ENCODE measurements at places on chromosomes 4 and X.

DNA sequence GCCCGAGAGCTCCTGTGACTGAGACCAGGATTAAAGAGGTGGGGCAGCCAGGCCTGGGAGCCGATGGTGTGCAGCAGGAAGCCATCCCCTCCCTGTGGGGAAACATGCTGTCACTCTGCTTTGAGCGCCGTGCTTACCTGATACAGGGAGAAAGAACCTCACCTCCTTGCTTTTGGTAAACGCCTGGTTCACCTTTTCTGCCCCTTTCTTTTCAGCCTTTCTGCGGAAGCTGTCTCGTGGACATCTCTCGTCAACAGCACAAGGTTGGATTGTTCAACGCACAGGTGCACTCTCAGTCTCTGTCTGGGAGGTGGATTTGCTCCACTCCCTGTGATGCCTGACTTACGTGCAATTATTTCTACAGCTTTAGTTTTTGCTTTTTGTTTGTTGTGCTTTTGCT is 12.0 kb downstream of the ZFYVE28 start:
- no peak for DNase-seq

DNA sequence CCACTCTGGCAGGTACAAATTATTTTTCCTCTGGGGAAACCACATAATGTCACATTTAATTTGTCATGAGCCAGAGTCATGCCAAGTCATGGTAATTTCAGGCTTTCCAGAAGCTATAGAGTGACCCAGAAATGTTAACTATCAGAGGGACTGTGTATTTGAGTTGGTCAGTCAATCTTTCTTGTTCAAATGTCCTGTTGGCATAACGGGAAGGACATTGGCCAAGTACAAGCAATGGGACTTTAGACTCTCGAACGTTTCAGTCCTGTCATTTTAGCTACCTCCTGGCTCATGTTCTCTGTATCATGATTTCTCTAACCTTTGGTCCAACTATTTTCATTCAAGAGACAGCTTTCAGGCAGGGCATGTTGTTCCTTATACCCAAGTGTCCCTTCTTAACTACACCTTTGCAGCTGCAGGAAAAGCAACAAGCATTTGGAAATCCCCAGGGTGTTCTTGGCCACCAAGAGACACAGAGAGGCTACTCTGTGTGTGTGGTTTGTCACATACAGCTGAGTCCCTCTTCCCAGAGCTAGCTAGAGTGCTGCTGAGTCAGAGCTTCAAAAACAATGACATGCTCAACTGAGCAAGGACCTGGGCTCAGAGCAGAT is 142.6 kb downstream of the EGF start:
- no peak for DNase-seq

GRCh38 chr4:26766141-26766540 is 94.5 kb upstream of the STIM2 start:
- DNase-seq: no peak

- no peak for DNase-seq
Observed at GRCh38 chrX:71082822-71083221, 12.8 kb upstream of the FOXO4 start.

DNA sequence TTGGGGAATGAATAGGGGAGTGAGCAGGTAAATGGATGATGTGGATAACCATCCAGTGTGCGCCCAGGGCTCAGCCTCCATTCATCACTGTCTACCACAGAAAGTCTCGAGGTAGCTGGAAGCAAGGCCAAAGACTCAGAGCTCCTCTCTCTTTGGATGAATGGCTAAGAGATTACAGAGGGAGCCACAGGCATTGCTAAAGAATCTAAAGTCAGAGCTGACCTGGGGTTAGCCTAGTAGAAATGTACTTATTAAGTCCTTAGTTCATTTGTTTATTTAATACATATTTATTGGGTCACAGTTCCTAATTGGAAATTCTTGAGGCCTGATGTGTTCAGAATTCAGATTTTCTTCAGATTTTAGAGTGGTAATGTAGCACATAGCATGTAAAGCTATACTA is 88.7 kb upstream of the HPF1 start:
- no peak for DNase-seq

DNA sequence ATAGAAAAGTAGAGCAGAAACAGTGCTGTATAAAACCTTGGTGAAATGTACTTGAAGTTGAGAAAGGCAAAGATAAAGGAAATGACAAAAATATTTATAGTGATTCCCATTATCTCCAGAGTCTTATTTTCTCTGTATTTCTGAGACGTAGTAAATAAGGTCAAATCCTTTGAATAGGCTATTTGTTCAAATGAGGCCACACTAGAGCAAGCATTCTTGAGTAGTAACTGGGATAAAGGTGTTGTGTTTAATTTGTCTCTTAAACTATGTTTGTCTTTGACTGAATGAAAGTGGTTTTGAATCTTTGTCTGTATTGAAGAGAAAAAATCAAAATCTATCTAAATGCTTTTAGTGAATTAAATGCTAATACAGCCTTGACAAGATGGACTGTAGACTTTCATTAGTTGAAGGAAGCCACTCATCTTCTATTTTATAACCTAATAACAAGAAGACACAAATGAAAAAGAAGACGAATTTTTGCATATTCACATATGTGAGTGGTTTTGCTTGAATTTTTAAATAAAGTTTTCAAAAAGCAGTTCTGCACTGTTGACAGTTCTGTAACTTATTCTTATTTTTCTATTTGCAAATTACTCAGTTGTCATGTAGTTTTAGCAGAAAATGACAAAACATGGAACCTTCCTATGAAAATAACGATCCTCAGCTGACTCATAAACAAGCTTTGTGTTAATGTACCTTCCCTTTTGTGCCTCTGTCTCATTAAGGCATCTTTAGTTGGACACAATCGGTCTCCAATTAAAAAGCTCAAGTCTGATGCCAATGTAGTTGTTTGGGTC is 94.8 kb upstream of the PCDH18 start:
- no peak for DNase-seq

- DNase-seq: no peak
Observed at GRCh38 chr4:7838136-7838782, 101.4 kb downstream of the AFAP1 start.

DNA sequence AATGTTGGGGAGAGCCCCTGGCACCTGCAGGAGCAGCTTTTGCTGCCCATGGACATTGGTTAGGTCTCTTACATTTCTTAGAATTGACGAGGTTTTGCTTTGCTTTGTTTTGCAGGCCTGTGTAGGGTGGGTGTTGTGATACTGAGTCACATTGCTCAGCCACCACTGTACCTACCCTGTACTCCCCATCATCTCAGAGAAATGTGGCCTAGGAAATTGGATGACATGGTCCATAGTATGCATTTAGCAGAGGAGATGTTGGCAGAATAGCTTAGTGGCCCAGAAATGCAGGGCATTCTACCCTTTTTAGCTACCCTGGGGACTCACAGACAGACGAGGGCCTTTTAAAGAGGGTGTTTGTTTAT is 43.7 kb downstream of the IL21 start:
- DNase-seq: no peak

GRCh38 chr4:15003891-15004738 is 1.8 kb downstream of the CPEB2 start:
- DNase-seq: no peak

- DNase-seq: no peak
Observed at GRCh38 chr4:1511441-1512041, 105.3 kb upstream of the NKX1-1 start.

DNA sequence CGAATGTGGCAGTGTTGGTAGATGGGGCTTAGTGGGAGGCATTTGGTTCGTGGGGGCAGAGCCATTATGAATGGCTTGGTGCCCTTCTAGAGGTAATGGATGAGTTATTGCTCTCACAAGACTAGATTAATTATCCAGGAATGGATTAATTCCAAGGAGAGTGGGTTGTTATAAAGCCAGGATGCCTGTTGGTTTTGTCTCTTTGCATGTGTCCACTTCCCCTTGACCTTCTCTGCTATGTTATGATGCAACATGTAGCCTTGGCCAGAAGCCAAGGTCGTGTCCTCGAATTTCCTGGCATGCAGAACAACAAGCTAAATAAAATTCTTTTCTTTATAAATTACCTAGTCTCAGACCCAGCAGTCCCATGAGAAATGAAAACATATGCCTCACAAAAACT is 111.2 kb upstream of the PLS3 start:
- no peak for DNase-seq

- DNase-seq: no peak
Observed at GRCh38 chr4:53905941-53906377, 158.4 kb downstream of the CHIC2 start.

DNA sequence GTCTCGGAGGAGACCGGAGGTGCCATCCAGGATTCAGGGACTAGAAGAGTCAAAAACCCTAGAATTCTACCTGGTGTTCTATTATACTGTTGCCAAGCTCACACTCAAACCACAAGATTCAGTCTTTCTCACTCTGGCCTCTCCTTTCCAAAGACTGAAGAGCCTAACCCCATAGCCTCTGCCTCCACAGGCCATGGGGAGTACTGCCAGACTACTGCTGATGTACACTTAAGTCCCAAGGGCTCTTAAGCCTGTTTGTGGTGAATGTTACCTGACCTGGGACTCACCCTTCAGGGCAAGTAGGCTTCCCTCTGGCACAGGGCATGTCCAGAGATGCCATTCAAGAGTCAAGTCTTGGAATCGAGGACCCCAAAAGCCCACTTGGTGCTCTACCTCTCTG is 58.9 kb upstream of the IRS4 start:
- DNase-seq: no peak

DNA sequence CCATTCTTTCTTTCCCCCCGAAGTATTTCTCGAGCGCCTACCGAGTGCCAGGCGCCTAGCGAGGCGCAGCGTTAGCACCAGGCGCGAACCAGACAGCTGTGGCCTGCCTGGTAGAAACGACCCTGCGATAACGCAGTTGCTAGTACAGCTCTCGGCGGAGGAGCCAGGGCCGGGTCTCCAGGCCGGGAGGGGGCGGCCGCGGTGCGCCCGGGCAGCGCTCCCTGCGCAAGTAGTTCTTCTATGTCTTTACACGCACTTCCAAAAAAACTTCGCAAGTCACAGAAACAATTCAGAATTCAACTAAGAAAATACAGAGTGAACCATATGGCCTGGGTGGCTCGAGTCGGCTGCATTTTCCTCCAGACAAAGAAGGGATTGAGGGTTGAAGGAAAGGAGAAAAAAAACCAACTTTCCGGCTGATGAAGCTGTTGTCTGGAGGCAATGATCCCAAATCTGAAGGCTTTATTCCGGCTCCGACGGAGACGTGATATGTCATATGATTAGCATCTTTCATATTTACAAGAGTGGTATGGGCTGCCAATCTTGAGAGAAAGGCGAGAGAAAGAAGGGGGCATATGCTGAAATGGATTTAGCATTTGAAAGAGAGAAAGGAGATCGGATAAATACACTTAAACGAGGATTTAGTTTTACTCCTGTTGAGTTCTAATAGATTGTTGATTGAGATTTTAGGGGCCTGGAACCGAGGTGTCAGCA is 7.2 kb upstream of the NEUROG2 start:
- DNase-seq: no peak

DNA sequence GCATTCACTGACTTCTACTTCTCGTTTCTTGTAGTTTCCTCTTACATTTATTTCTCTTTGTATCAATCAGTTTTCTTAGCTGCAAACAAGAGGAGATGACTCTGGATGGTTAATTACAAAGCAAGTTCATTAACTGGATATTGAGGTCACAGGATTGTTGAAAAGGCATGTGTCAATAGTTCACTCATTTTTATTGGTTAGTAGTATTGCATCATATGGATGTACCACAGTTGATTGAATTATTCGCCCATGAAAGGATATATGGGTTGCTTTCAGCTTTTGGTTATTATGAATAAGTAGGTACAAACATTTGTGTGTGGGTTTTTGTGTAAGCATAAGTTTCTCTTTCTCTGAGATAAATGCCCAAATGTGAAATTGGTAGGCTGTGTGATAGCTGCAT is 21.8 kb upstream of the ARHGEF6 start:
- no peak for DNase-seq

GRCh38 chr4:189850239-189850856 is 90.3 kb upstream of the FRG1 start:
- no peak for DNase-seq

- no peak for DNase-seq
Observed at GRCh38 chr4:19224820-19225219, 1026.9 kb upstream of the SLIT2 start.

DNA sequence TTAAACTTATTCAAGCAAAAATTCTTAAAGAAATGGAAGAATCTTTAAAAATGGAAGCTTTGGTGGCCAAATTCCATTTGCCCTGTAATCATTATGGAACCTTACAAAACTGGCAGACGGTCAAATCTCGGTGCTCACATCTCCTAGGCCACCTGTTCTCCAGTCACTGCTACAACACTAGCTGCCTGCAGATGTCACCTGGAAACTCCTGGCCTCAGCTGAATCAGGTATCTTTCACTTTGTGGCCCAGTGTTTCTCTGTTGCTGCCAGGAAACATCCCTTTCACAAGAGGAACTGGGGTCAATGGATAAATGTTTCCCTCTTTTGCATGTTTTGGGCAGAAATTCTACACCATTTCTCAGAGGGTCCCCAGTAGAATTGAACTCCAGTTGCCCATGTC is 4.2 kb upstream of the CXCL3 start:
- no peak for DNase-seq

GRCh38 chr4:90842960-90843359 is 715.8 kb downstream of the CCSER1 start:
- no peak for DNase-seq

DNA sequence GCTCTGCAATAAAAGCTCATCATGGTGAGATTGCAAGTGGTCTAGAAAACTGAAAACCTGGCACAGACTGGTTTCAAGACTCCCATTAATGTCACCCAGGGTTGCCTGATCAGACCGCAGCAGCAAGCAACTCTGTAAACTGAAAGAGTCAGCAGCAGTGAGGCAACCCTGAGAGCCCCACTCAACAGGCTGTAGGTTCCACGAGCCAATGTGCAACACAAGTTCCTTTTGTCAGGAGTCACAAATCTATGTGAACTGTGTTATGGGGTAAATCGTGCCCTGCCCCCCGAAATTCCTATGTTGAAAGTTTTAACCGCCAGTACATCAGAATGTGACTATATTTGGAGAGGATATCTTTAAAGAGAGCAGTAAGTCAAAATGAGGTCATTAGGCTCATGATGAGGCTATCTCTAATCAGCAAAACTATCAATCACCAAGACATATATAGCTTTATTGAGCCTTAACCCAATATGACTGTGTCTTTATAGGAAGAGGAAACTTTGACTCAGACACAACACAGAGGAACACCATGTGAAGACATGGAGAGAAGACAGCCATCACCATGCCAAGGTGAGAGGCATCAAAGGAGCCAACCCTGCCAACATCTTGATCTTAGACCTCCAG is 94.0 kb downstream of the FBXO8 start:
- DNase-seq: no peak

DNA sequence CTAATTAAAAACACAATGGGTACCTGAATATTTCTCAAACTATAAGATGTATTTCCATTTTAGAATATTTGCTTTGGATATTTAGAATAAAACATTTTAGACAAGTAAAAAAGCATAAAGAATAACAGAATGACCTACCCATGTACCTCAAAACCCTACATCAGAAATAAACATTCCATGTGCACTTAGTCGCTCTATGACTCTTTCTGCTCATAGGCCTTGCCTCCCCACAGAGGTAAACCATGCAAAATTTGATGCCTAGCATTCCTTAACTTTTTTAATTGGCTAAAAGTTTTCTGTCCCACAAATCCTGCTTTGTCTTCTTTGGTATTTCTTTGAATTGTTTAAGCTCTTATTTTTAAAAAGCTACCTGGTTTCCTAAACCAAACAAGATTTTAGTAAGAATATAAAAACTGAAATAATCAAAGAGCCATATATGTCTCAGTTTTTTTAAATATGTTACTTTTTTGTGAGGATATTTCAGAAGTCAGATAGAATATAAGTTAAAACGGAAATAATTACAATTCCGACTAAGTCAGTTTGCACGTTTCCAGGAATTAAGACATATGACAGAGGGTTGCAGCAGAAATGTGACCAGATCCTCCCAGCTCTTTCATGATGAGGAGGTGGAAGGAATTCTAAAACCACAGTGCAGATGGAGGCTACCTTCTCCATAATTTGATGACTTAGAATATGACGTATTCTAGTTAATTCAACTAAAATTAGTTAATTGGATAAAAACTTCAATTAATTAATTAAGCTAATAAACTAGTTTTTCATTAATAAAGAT is 102.5 kb downstream of the FIP1L1 start:
- no peak for DNase-seq

All from activated CD8-positive, alpha-beta memory T cell treated with anti-CD3 and anti-CD28 coated beads for 1 hour (primary cell).